ENCODE measurements at places on chromosomes 2 and 18.

DNA sequence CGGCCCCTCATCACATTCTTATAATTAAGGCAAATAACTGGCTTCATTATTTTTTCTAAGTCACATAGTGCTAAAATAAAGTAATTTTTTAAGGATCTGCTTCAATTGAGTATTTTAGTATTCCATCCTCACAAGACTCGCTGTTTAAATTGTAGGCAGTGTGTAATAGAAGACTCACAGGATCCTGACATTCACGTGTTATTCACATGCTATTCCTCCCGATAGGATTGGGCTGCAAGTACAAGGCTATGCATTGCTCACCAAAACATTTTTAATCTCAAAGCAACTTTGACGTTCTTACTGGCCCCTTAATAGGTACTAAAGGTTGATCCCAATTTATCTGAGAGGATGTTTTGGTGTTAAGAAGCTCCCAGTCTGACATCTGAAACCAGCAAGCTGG is 127.6 kb upstream of the L3MBTL4 start:
- DNase-seq: no peak

GRCh38 chr2:202184557-202184956 is 53.8 kb downstream of the SUMO1 start:
- DNase-seq: no peak

DNA sequence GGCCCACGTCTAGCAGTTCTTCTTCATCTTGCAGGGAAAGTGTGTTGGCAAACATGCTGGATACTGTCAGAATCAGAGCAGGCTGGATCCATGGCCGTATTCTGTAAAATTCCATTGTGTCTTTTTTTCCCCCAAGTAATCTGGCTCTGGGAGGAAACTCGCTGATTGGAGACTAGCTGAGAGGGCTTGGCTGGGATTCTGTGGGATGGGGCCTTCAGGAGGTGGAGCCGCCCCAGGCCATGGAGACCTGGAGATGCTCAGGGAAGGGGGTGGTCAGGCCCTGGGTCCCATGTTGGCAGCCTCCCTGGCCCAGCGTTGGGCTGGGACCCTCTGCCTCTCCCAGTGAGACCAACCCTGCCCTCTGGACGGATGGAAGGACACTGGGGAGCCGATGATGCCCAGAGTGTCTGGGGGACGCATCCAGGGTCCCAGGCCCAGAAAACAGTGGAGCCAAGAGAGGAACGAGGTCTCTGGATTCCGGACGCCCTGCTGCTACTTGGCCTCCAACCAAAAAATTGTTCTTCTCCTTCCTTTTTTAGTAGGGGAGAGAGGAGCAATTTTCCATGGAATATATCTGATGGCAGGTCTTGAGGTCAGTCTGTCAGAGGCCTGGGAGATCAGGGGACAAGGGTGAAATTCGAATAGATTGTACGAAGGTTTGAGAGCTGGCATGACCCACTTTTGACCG is 114.5 kb downstream of the AGAP1 start:
- no peak for DNase-seq

DNA sequence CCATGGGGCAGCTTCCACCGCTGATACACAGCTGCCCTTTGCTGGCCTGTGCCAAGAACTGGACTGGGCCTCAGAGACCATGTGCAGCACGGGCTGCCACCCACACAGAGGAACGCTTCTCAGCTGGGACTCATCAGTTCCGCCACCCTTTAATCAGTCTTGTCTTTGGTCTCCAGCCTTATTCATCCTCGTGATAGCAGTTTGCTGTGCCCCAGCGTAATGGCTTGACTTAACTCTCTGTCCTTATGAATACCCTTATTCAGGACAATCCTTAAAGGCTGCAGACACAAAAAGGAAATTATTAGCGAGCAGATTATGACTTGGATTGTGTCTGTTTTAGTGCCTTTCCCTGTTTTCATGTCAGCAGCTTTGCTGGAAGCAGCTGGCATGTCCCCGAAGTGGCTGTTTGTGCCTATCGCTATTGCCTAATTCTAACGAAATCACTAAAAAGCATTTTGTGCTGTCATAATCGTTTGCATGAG is 108.9 kb upstream of the DAPL1 start:
- DNase-seq: no peak

- DNase-seq: no peak
These were observed 51.3 kb upstream of the SLC1A4 start for GRCh38 chr2:64937687-64938491.

DNA sequence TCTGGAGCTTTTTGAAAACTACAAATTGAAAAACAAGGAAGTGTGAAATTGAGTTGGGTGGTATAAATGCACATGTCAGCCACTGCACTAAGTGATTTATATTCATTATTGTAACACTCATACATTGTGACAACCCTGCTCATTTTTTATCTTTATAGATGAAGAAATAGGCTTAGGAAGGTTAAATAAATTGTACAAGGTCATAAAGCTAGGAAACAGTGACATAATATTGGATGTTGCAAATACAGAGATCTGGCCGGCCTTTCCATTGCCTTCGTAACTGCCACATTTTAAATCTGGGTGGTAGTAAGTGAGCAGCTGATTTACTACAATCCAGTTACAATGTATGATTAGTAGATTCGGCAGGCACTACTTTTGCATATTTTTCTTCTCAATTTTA is 76.6 kb upstream of the LPIN2 start:
- no peak for DNase-seq

GRCh38 chr2:71474744-71475397 is 21.5 kb downstream of the DYSF start:
- DNase-seq: no peak

GRCh38 chr2:101374821-101375561 is 12.3 kb downstream of the CREG2 start:
- no peak for DNase-seq

DNA sequence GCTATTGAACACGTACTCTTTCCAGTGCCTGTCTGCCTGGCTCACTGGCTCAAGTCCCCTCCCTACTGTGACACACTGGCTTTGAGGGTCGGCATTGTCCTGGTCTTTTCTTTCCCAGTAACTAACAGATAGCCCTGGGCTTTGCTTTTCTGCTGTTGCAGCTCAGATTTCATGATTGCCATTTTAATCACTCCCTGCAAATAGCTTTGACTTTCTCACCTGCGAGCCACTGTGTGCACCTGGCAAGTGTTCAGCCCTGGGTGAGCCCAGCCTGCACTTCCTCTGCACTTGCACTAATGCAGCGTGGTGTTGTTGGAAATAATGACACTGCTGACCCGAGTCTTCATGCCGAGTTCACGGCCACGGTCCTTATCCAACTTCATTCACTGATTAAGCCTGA is 52.9 kb downstream of the DCDC2C start:
- no peak for DNase-seq

All from NCI-H526 treated with DMSO at 0.1 percent for 48 hours (cell line).